ENCODE measurements at places on chromosomes 16 and 17. TPM values are rescaled to one million over a fixed set of nuclear protein-coding genes. Genes with fewer than 3 reads are reported as not detected.

DNA sequence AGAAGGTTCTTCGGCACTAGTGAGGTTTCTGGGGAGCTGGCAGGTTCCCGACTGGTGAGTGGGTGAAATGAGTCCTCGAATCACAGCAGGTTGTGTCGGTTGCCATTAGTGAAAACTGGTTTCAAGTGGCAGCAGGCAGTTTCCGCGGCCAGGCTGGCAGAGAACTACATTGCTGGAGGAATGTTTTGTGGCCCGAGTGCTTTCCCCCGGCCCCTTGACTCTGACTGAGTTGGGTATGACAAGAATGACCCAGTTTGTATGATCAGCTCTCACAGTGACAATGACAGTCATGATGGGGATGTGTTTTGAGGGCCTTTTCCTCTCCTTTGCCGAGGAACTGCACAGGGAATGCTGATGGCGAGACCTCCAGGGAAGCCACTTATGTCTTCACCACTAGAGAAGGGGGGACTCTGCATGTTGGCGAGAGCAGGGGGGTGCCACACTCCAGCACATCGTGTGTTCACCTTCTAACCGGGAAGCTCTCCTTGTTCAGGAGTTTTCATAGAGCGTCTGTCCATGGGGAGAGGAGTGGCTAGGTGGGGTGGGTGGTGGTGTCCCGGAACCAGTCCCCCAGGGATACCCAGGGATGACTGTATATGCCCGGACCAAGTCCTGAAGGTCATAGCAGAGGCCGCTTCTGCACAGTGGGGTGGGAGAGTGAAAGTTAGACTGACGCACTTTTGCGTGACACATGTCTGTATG, 206.0 kb upstream of the CHMP6 start:
- no peak for DNase-seq

DNA sequence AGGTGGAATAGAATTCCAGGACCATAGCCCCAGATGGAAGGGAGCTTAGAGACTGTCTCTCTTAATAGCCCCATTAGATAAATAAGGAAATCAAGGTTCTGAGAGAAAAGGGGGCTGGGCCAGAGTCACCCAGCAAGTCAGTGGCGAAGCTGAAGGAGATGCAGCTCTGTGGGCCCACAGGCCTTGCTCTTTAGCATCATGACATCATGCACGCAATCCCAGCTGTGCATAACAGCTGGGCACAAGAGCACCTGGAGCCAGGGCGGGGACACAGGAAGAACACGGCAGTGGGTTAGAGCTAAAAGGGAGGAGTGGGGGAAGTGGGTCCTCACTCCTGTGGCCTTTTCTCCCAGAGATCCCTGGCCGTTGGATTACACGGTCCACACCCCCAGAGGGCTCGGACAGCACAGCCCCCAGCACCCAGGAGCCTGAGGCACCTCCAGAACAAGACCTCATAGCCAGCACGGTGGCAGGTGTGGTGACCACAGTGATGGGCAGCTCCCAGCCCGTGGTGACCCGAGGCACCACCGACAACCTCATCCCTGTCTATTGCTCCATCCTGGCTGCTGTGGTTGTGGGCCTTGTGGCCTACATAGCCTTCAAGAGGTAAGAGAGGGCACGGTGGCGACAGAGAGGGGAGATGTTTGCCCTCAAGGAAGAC, 15.1 kb downstream of the NGFR start:
- DNase-seq = no peak

DNA sequence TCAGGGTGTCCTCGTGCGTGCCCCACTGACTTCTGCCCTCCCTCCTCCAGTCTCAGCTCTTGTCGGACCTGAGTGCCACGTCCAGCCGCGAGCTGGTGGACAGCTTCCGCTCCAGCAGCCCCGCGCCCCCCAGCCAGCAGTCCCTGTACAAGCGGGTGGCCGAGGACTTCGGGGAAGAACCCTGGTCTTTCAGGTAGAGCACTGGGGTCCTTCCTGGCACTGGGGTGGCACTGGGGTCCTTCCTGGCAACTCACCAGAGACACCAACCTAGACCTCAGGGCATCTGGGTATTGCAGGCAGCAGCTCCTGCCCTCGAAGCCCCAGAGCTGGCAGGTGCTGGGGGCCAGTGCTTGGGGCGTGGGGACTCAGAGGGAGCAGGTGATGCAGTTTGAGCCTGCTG, 25.0 kb downstream of the SGSH start:
- no peak for DNase-seq

GRCh38 chr16:85279825-85280545, 167.7 kb upstream of the CIBAR2 start:
- DNase-seq = no peak

GRCh38 chr17:66307257-66307656, 4.8 kb downstream of the PRKCA start:
- no peak for DNase-seq

DNA sequence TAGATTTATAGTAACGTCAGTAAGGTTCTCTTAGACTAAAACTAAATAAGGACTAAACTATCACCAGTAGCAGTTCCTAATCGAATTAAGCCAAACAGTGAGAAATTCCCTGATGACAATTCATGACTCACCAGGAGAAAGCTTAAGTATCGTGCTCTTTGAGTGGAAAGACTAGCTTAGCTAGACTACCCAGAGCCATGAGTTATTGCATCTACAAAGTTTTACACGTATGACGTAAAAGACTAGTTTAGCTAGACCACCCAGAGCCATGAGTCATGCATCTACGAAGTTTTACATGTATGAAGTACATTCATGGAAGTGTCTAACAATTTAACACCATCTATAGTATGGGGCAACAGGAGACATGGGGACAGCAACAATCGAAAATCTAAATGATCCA, 36.6 kb downstream of the UBE2G1 start:
- DNase-seq = no peak

DNA sequence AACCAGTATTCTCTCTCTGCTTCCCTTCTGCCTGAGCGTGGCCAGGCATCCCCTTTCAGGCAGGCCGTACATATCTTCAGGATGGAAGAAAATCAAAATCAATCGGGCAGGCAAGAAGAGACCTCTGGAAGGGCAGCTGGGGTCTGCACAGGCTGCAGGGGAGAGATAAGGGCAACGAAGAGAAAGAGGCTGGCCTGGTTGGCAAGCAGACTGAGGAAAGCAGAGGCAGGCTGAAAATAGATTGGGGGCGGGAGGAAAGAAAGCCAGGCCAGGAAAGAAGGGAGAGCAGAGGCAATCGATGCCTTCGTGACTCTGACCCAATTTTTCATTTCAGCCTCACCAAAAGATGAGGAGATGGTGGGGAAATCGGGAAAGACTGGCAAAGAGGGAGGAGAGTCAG, 18.1 kb downstream of the PIPOX start:
- no peak for DNase-seq

- DNase-seq = no peak
Observed at GRCh38 chr17:11023639-11024479, 186.0 kb upstream of the PIRT start.

GRCh38 chr17:82444941-82445521, 5.5 kb downstream of the CYBC1 start:
- no peak for DNase-seq

GRCh38 chr16:48218473-48218872, 25.6 kb upstream of the LONP2 start:
- DNase-seq = no peak

- DNase-seq = no peak
Observed at GRCh38 chr16:89565256-89565505, 4.7 kb downstream of the RPL13 start.

DNA sequence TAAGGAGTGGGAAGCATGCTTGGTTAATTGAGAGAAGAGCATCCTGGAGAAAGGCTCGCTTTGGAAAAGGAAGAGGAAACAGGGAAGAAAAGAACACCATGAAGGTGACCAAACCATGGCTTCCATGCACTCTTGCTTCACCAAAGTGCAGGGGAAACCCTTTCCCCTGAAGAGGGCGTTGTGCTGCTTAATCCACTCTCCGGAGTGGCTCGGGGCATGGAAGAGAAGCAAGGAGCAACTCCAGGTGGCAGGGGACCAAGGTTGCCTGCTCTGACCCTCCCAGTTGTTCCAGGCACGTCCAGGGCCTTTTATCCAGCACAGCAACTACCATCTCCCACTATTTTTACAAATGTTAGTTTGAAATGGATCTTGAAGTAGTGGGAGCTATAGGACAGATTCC, 108.1 kb downstream of the STX8 start:
- no peak for DNase-seq

DNA sequence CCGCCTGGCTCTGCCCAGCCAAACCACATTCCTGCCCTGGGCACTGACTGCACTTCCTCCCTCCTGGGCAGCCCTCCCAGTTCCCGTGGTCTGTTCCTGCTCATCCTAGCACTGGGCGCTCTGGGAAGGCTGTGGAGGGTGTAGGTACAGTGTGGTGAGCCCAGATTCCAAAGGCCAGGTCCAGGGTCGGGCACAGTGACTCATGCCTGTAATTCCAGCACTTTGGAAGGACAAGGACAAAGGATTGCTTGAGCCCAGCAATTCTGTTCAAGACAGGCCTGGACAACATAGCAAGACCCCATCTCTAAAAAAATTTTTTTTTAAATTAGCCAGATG, 30.6 kb downstream of the C16orf74 start:
- DNase-seq = no peak

DNA sequence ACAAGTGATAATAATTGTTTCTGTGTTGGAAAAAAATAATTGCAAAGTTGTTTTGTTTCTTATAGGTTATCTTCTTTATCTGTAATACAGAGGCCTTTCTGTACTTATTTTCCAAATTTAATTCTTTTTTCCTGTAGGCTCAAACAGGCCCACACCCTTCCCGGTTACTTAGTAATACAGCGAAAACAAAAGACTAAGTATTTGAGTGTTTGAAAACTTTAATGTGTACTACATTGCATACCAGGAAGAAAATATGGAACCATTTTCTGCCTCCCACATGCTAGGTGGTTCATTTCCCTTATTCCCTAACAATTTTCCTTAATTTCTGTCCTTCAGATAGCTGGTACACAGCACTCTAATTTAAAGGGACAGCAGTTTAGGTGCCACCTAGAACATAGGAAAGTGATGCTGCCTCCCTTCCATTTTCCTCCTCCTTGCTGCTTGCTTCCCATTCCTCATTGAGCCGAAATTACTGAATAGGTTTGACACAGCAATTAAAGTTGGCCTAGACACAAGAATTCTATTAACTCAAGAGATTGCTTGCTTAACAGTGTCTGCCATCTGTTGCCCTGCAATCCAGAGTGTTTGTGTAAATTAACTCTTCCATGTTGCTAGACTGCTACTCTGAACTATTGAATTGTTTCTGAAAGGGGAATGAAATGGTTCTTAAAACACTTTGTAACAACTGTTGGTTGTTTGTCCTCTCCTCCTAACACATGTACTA, 24.2 kb downstream of the CYB5B start:
- DNase-seq = peak; percentile 50

GRCh38 chr17:929586-929985, 50.0 kb downstream of the NXN start:
- peak; percentile 85 for DNase-seq

DNA sequence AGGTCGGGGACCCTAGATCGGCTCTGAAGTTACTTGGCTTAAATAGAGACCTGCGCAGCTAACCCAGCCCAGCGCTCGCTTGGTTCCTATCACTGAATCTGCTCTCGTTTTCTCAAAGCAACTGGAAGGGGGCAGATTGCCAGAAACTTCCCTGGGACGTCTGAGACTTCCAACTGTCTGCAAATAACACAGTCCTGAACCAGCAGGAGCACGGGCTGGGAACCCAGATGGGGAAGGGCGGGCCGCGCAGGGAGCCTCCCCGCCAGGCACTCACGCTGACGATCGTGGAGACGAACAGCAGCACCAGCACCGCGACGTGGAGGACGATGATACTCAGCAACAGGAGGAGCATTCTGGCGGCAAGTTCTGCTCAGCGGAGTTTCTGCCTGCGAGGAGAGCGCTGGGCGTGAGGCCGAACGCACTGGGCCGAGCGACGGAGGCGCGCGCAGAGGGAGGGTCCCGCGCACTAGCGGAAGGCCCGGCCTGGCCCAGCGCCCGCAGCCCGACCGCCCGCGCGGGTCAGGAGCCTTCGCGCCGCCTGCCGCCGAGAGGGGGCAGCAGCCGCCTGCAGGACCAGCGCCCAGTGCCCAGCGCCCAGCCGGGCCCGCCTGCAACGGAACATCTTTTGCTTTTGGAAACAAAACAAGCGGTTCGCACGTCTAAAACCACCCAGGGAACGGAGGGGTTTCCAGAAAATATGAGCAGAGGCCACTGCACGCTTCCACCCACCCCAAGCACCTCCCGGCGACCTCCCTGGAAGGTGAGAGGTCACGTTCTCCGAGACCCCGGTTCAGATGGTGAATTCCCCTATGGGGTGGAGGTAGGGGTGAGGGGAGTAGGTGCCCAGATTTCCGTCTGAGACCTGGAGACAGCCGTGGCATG, 4.5 kb downstream of the PMP22 start:
- peak; percentile 96 for DNase-seq

DNA sequence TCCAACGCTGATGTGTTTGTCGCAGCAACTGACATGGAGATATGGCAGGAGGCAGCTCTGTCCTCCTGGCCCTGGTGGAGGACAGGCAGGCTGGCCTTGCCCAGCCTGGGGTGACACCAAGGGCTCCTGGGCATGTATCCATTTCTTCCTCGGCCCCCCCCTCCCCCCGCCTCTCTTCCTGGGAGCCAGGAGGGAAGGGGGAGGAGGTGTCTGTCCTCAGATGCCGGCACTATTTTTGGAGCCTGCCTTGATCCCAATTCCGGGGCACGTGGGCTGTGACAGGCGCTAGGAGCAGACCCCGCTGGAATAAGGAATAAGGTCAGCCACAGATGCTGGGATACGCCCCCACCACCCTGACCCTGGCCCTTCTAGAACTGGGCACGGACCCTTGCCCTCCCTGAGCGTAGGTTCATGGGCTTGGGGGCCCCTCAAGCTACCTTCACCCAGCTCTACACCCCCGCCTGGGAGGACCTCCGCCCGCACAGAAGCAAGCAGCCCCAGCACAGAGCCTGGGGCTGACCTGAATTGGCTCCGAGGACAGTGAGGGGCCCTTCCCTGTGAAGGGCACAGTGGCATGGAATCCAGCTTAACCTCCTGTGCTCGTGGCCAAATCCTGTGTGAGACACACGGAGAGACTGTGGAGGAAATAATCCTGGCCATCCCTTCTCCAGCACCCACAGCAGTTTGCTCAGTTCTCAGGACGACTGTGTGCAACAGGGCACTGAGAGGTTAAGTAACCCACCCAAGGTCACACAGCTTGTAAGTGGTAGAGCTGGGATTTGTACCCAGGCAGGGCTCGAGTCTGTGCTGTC, 24.1 kb downstream of the SEC14L5 start:
- no peak for DNase-seq

Gene KRTAP3-1
- total RNA-seq = not detected

Gene DNASE1L2
- 1.3 TPM for total RNA-seq

Gene KIAA0513
- total RNA-seq = 6.8 TPM

Gene TP53TG3D
- not detected for total RNA-seq

Gene ABCA8
- 73.0 TPM for total RNA-seq

Gene RECQL5
- total RNA-seq = 21.5 TPM

Gene MLX
- 30.2 TPM for total RNA-seq

Gene SLC22A31
- total RNA-seq = 0.21 TPM

Gene HOXB7
- 0.51 TPM for total RNA-seq

Gene DNAH3
- 1.7 TPM for total RNA-seq

Gene DRC3
- total RNA-seq = 0.82 TPM

Gene SMYD4
- total RNA-seq = 16.1 TPM

Gene SPEM1
- not detected for total RNA-seq

Gene CRHR1
- total RNA-seq = 0.41 TPM

Gene CTU2
- total RNA-seq = 11.2 TPM

Gene ZPBP2
- total RNA-seq = not detected

Gene ABCA5
- 52.8 TPM for total RNA-seq

Gene C17orf50
- total RNA-seq = not detected

Gene SMARCE1
- 101 TPM for total RNA-seq
